ENCODE measurements at places on chromosomes 3 and 15. TPM values are rescaled to one million over a fixed set of nuclear protein-coding genes. Genes with fewer than 3 reads are reported as not detected.

The GOLGA6L7 gene
- total RNA-seq, result not detected

- H3K4me1 ChIP-seq, result peaks cover 7% of the 10 kb centered on the region
- no peak within 1 kb of the TSS for H3K27ac ChIP-seq
- H3K36me3 ChIP-seq, result peaks cover 23% of the 10 kb centered on the region
- H3K27me3 ChIP-seq, result peaks cover 12% of the 10 kb centered on the region
Observed at GRCh38 chr3:44584646-44585501, at the start of gene ZNF660. TSS of gene ZNF660 (plus strand) at chr3:44584964. CDS start at chr3:44594194, 9,230 bp downstream.

DNA sequence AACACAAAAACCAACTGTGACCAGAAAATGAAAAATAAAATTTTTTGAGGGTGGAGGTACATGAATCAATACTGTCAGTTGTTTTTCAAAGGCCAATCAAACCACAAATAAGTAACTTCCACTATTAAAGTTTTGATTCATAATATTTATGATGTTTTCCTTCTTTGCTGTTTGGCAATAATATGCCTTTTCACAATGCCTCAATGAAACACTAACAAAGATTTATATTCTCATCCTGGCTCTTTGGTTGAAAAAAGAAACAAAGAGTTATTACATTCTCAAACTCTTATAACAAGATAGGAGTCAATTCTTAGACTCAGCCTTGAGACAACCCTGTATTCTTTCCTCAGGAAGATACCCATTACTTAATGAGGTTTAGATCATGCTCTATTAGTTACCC is 63.1 kb downstream of the C3orf70 start:
- peaks cover 10% of the 10 kb centered on the region for H3K27me3 ChIP-seq
- DNase-seq, result no peak
- no peaks in the 10 kb centered on the region for H3K36me3 ChIP-seq
- H3K27ac ChIP-seq, result no peak overlapping the region
- no peak overlapping the region for H3K4me3 ChIP-seq

The GP5 gene
- 0.72 TPM for total RNA-seq

The EBLN2 gene
- total RNA-seq, result 4.9 TPM

All from activated CD8-positive, alpha-beta T cell treated with anti-CD3 and anti-CD28 coated beads for 36 hours (primary cell).